CD8-positive, alpha-beta T cell (primary cell): ENCODE measurements at places on chromosomes 13 and 19. TPM values are rescaled to one million over a fixed set of nuclear protein-coding genes. Genes with fewer than 3 reads are reported as not detected.

The MEF2B gene
- total RNA-seq = 1.8 TPM

The SIN3B gene
- 46.5 TPM for total RNA-seq

The ZMYM2 gene
- total RNA-seq = 101 TPM

The CYP2A7 gene
- total RNA-seq = not detected

The CEACAM20 gene
- total RNA-seq = not detected

The IL17D gene
- total RNA-seq = 0.57 TPM

The TMIGD2 gene
- 18.7 TPM for total RNA-seq

The MIER2 gene
- 10.5 TPM for total RNA-seq

The TGFBR3L gene
- 2.7 TPM for total RNA-seq
